ENCODE measurements at places on chromosomes 12 and 14. TPM values are rescaled to one million over a fixed set of nuclear protein-coding genes. Genes with fewer than 3 reads are reported as not detected.

DNA sequence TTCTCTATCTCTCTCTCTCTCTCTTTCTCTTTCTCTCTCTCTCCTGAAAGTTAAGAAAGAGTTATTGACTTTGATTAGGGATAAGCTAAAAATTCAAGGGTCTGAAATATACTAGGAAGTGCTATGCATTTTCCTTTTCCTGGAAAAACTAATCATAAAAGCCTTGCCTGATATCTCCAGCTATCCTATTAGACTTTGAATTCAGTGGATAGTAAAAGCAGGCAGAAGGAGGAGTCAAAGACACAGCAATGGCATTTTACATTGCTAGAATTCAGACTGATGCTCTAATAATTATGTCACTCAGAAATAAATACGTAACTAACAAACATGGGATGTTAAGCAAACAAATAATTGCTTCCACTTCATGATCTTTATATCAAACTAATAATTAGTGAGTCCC is 272.0 kb downstream of the SSPN start:
- DNase-seq = no peak

GRCh38 chr14:92317511-92317910 is 5.5 kb upstream of the SLC24A4 start:
- DNase-seq = no peak

- DNase-seq = no peak
Measured at GRCh38 chr12:21659383-21659782, 1.7 kb upstream of the LDHB start.

The FAM90A1 gene
- 0.30 TPM for total RNA-seq

GRCh38 chr12:88036353-88036965 is 7.3 kb upstream of the C12orf50 start:
- DNase-seq = no peak

The TAS2R8 gene
- total RNA-seq = not detected

DNA sequence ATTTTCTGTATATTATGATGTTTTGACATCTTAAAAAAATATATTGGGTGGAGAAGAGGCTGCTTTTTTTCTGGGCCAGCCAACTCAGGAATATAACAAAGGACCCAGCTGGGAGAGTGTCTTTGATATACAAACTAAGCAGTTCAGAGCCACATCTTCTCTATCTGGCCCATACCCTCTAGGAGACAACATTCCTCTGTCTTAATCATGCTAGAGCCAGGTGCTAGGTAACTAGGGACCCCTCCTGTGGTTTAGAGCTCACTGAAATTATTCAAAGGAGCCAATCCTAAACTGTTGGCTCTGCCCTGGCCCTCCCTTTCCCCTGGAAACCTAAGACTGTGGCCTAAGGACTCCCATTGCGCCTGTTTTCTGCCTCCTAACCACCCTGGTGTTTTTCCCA is 193.1 kb upstream of the DIO2 start:
- no peak for DNase-seq

DNA sequence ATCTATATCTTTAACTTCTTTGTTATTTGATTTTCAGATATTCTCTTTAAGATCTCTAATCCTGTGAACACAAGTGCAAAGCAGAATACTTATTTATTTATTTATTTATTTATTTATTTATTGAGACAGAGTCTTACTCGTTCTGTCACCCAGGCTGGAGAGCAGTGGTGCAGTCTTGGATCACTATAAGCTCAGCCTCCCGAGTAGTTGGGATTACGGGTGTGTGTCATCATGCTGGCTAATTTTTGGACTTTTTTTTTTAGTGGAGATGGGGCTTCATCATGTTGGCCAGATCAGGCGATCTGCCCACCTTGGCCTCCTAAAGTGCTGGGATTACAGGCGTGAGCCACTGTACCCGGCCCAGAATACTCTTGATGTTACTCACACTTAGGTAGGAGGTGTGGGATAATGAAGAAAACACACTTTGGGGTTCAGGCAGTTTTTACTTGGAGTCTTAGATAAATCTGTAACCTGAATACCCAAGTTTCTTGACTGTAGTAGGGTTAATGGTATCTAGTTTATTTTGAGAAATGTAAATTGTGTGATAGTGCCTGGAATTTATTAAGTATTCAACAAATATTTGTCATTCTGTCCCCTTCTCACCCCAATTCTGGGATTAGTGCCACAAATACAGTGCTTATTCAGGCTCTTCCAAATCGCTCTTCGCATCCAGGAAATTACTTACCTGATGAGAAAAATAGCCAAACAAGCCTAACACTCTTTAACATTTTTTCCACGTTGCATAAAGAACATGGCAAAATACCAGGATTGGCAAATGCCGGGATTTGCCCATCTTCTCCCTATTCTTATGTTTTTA is 33.0 kb downstream of the METAP2 start:
- DNase-seq = no peak
